ENCODE measurements at places on chromosomes 5 and 9.

GRCh38 chr5:83957188-83957587 lies 236.5 kb upstream of the HAPLN1 start:
- no peak for DNase-seq

DNA sequence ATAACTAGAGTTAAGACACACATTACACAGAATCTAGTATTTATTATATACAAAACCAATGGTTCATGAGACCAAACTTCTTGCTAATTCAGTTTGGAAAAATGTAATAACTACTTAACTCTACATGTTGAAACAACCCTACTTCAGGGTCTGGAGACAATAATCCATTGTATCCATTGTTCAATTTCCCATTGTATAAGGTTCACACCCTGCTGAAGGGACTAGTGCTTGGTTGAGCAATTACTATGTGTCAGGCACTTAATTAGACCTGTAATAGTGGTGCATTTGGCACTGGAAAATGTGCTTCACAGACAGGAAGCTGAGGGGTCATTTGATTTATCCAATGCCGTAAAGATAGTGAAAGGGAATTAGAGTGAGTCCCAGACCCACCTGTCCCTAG lies 114.3 kb upstream of the PAPPA start:
- no peak for DNase-seq

GRCh38 chr9:133463234-133463863 lies 3.6 kb downstream of the CACFD1 start:
- DNase-seq, result no peak

DNA sequence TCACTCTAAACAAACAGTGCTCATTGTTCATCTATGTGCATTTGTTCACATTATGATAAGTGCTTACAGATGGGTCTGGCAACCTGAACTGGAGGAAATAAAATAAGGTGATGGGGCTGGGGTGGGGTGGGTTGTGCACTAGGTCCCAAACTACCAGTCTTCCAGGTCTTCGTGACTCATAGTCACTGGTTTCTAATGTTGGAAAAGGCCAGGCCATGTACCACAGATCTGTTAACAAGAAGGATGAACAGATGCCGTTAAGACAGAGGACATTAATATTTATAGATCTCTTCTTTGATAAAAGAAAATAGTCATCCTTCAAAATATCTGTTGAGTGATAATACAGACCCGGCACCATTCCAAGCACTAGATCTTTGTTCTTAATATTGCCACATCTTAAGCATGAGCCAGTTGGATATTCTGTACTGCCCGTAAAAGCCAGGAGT lies 71.4 kb upstream of the STARD4 start:
- no peak for DNase-seq

DNA sequence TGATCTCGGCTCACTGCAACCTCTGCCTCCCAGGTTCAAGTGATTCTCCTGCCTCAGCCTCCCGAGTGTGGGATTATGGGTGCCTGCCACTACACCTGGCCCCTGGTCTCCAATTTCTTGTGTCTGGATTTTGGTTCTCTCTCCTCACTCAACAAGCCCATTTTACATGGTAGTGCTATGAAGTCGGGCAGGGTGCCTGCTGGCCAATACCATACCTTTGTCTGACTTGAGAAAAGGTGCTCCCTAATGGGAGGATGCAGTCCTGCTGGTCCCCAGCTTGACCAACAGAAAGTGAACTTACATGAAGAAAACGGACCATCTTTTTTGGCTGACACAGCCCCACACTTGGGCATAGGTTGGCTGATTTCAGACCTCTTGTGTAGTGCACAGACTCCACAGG lies 21.6 kb upstream of the PTGS1 start:
- no peak for DNase-seq

- no peak for DNase-seq
Observed at GRCh38 chr5:161391724-161392123, 154.8 kb downstream of the GABRB2 start.

DNA sequence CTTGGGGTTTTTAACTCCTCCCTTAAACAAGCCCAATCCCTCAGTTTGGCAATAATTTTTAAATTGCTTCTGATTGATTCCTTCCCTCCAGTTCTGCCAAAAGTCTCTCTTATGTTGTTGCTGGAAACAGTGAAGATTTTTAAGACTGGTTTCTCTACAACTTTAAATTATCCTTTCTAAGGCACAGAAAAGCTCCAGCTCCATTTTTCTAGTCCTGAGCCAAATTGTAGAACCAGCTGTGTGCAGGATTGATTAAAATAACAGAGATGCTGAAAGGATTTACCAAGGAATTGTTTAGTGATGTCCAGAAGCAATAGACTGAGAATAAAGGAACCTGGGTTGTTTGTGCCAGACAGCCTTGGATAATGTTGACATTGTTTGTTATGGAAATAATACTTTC lies 111.3 kb downstream of the NUDT12 start:
- DNase-seq, result no peak

DNA sequence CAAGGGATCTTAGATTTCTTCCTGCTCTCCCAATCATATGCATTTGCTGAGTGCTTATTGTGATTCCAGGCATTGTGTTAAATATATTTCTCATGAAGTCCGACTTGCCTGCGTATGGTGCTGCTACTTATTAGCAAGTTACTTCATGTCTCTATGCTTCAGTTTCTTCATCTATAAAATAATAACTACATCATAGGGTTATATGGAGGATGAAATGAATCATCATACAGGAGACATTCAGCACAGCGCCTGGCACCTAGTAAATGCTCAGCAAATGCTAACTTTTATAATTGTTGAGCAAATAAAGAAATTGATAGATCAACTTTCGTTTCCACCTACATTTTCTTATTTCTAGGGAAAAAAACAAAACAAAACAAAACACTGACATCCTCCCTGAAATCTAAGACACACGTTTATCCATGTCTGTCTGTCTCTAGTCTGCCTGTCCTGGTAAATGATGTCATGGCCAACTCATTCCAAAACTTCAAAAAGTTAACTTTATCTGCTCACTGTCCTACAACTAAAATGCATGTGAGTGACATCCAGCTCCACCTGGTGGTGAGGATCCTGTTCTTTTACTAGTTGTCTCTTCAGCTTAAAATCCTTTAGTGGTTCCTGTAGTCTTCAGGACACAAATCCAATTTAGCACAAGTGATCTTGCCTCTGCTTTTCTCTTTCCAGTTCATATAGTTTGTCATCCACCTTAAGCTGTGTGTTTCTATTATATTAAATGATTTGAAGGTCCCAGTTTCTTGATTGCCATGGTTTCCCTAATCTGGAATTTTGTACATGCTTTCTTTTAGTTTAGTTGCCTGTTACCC lies 27.7 kb downstream of the PPP3R2 start:
- DNase-seq, result no peak

- DNase-seq, result no peak
Observed at GRCh38 chr9:129497005-129497812, 123.7 kb downstream of the C9orf50 start.

GRCh38 chr9:76766126-76766525 lies 1.9 kb downstream of the PCA3 start:
- DNase-seq, result no peak

DNA sequence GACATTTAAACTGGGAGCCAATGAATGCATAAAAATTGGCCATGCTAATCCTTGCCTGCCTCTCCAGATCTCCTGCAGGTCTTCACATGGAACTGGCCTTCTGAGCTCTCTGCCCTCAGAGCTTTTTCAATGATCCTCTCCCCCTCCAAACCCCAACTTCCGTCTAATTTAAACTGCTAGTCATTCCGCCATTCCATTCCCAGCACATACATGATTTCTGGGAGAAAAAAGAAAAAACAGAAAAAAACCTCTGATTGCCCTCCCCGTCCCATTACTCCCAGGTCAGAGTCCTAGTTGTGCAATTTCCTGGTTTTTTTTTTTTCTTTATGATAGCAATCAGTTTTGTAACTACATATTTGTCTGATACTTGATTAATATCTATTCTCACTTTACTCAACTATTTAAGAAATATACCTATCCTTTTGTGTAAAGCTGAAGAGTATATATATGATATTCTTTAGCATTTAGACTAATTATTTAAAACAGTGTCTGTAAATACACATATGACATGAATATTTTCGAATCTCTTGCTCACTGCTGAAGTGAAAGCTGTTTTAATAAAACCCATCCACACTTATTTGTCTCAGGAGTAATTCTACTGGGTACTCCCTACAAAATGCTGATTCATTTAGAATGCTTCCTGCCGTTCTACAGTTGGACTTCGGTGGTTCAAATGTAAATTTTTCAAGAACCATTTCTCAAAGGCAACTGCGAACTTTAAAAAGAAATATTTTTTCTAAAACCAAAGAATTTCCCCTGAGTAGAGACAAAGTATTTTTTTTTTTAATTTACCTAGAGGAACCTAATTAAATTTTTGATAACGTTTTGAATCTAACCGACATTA lies 1.6 kb downstream of the HINT1 start:
- no peak for DNase-seq

DNA sequence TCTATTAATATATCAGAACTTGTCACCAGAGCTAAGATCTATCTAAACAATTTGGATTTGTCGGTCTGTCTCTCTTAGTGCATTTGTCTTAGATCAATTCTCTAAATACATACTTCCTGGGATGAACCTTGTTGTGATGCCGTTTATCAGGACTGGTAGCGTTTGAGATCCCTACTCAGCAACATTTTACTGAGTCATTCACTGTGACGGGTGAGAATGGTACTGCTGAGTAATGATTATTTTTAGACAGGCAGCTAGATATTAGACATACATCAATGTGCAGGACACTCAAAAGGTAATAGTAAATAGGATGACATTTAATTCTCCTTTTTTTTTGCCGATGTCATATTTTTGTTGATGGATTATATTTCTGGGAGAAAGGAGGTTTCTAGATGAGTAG lies 209.0 kb downstream of the CSNK1G3 start:
- DNase-seq, result no peak

DNA sequence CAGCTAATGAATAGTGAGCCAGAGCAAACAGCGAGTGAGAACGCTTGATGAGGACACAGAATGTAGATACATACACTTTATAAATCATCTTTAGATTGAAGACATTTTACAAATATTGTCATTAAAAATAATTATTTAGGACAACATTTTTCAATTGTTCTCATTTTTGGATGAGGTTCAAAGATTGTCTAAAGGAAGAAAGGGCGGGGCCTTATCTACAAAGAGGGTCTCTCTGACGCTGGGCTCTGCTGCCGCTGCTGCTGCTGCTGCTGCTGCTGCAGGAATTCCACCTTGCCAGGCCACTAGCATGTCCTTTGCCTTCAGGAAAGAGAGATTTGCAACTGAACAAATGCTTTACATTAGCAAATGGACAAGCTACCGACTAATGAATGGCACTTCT lies 220.7 kb upstream of the TMEM161B start:
- no peak for DNase-seq
